Stimulated activated CD4-positive, alpha-beta T cell treated with anti-CD3 and anti-CD28 coated beads, Interleukin-12 subunit alpha, Interleukin-12 subunit beta, amount 100 ng/mL, for 4 hours (primary cell): ENCODE measurements at places on chromosomes 13 and 19.
A peak's percentile ranks its signal among the peaks of the same experiment; 100 is the strongest.

DNA sequence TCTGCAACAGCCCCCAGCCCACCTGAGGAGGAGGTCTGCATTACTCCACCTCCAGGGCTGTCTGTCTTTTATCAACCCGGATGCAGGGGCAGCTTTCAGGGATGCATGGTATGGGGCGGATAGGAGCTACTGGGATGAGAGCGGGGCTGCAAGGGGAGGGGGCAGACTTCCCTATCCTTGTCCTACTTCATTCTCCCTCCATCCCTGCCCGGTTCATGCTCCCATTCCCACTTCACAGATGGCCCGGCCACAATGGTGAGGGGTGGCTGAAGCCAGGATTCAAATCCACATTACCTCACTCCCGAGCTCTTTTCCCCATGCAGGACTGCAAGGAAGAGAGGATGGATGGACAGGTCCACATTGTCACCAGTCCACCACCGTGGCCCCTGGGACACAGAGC, 40.5 kb upstream of the VSTM2B start:
- no peak for DNase-seq

GRCh38 chr19:52170863-52171320, 529 bp downstream of the ZNF836 start:
- DNase-seq, result no peak

DNA sequence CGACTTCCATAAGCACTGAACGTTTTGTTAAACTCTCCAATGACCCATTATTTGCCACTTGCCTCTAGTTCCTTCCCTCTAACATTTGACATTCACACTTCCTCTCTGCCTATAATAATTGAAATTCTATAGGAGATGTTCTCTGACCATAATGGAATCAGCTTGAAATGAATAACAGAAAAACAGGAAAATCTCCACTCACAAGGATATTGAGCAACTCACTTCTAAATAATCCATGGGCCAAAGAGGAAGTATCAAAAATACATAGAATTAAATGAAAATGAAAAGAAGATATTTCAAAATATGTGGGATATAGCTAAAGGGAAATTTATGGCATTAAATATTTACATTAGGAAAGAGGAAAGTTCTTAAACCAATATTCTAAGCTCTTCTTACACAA, 3.4 kb upstream of the FCGBP start:
- no peak for DNase-seq

DNA sequence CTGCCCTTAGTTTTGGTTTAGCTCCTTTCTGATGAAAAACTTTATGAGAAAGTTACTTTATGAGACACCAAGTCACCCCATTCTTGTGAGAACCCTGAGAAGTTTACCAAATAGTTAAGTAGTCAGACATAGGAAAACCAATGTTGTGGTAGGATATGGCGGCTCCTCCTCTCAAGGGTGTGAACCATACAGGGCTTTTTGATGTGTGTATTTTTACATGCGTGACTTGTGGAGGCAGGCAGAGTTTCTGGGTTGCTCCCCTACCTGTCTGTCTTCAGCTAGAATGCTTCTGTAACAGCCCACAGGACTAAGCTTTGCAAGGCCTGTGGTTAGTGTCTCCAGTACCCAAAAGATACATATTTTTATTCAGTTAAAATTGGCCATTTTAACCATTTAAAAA, 18.3 kb downstream of the UBAC2 start:
- DNase-seq, result no peak

- DNase-seq, result no peak
These were observed 1314.5 kb upstream of the MIR17HG start for GRCh38 chr13:90032841-90033493.

GRCh38 chr19:14318873-14319272, 62.4 kb upstream of the ADGRE5 start:
- DNase-seq, result no peak

DNA sequence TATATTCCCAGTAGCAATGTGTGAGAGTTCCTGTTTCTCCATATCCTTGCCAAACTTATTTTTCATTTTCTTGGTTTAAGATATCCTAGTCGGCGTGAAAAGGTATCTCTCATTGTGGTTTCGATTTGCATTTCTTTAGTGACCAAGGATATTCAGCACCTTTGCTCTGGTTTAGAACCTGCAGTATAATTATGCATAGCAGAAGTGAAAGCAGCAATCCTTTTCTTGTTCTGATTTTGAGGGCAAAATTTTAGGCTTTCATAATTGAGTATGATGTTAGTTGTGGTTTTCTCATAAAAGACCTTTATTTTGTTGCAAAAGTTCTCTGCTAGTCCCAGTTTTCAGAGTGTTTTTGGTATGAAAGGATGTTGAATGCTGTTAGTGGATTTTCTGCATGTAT, 491.0 kb downstream of the FGF9 start:
- no peak for DNase-seq

- DNase-seq, result no peak
These were observed 5.4 kb downstream of the IFNL1 start for GRCh38 chr19:39301562-39301961.

DNA sequence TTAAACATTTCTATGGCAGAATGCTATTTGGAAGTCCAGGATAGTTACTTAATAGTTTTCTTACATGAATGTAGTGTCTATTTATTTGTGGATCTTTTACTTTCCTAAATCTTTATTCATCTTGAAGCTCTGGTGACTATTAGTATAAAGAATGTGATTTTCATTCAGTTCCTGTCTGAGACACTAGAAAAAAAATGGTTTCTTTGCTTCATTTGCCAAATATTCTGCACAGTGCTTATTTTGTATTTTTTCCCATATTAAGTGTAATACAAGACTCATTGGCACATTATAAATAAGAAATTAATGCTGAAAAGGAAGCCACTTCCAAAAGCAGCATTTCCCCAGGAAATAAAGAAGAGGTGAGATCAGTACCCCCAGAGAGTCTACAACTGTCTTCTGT, 109.8 kb downstream of the POSTN start:
- DNase-seq, result no peak

DNA sequence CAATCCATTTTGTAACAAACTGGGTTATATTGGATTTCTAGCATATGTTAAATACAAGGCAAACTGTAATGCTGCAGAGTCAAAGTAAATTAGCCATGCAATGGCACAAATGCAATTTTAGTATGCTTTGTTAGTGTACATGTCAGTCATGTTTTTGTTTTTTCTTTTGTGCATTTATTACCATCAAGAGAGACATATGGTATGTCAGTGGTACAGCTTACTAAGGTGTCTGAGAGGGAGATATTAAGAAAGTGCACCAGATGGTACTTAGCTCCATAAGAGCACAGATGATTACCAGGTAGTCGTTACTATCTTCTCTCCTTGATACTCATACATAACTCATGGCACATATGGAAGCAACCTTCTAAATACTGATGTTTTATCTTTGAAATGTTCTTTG, 550.3 kb downstream of the GPC5 start:
- DNase-seq, result no peak

DNA sequence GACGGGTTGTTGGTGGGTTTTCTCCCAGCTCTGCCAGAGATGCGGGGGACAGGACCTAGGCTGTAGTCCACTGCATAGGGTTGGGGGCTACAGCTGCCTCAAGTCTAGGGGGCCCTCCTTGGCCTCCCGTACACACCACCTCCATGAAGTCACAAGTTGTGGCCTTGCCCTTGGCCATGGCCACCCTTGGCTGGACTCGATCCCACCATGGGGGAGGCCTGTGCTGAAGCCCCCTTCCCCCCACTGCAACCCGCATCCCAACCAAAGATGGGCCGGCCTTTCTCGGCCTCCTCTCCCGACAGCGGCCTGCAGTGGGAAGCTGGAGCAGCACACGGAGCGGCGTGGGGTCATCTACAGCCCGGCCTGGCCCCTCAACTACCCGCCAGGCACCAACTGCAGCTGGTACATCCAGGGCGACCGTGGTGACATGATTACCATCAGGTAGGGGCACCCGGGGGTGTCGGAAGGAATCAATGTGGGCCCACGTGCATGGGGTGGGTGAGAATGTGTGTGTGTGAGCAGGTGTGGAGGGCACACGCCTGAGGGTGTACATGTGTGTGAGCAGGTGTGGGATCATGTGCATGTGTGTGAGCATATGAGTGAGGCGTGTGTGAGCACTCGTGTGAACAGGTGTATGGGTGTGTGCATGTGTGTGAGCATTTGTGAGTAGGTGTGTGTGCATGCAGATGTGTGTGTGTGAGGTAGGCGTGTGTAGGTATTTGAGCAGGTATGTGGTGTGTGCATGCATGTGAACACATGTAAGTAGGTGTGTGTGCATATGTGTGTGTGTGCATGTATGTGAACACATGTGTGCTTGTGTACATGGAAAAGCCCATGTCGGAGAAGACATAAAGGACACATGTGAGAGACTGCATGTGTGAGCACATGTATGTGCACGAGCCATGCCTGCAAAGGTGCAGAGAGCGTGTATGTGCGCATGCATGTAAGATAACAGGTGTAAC, 8.7 kb downstream of the LRP3 start:
- DNase-seq, result no peak

DNA sequence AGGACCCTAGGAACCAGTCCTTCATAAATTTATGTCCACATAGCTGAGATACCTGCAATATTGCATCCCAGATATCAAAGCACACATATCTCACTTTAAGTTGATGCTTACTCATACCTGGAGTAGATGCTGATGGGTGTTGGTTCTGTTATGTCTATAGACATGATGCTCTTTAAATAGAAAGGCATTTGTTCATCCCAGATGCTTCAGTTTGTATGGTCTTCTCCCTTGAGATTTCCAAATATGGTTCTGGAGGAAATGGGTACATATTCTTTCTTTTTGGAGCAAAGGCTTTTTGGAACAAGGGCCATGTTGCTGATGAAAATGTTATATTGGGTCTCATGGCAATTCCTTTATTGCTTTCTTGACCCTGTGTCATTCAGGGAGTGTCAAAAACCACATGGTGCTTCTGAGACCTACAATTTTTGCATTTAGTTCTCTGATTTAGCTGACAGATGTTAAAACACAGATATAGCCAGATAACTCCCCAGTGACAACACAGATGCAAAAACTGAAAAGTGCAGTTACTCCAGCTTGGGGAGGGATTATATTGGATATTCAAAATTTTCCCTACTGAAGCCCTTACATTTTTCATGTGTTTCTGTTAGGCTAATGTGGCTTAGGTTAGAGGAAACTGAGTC, 211.4 kb downstream of the KCNRG start:
- DNase-seq, result no peak

DNA sequence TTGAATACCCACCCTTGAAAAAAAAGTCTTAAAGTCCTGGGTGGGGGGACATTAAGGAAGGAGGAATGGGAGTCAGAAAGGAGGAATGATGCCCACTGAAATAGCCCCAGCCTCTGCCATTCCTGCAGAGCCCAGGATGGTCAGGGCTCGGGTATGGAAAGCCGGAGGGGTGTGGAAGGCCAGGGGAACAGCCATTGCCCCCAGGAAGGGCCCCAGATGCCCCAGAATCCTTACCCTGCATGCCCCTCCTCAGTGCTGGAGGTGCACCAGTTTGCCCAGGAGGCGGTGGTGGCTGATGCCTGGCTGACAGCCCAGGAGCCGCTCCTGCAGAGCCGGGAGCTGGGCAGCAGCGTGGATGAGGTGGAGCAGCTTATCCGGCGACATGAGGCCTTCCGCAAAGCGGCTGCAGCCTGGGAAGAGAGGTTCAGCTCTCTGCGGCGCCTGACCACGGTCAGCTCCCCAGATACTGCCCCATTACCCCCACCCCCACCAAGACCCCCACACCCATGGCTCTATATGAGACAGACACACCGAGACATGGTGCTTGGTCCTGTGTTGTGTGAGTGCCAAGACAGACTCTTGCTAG, 10.7 kb upstream of the SHKBP1 start:
- DNase-seq, result no peak

GRCh38 chr19:40714441-40715299, 2.0 kb downstream of the COQ8B start:
- peak; percentile 92 for DNase-seq

- no peak for DNase-seq
These were observed 5.7 kb upstream of the NUP58 start for GRCh38 chr13:25295701-25296100.

- DNase-seq, result no peak
These were observed 21.2 kb downstream of the HNRNPM start for GRCh38 chr19:8466018-8466417.

- no peak for DNase-seq
These were observed 104.5 kb downstream of the URI1 start for GRCh38 chr19:30046522-30046921.

- no peak for DNase-seq
These were observed 120.3 kb downstream of the LIG4 start for GRCh38 chr13:108095036-108095435.

- DNase-seq, result no peak
These were observed 5.8 kb downstream of the CHAMP1 start for GRCh38 chr13:114320065-114320464.

- DNase-seq, result no peak
These were observed 500 bp upstream of the IFI30 start for GRCh38 chr19:18173054-18173571.

GRCh38 chr19:6573350-6573749, 17.6 kb downstream of the CD70 start:
- DNase-seq, result no peak

GRCh38 chr13:112056739-112057438, 10.1 kb upstream of the SOX1 start:
- no peak for DNase-seq

- no peak for DNase-seq
These were observed 977.5 kb upstream of the SPRY2 start for GRCh38 chr13:81318231-81319019.

GRCh38 chr13:23322353-23323336, 110.9 kb downstream of the SACS start:
- DNase-seq, result no peak
